Karpas-422 (cell line): ENCODE measurements at places on chromosomes 13 and 19. TPM values are rescaled to one million over a fixed set of nuclear protein-coding genes. Genes with fewer than 3 reads are reported as not detected.

DNA sequence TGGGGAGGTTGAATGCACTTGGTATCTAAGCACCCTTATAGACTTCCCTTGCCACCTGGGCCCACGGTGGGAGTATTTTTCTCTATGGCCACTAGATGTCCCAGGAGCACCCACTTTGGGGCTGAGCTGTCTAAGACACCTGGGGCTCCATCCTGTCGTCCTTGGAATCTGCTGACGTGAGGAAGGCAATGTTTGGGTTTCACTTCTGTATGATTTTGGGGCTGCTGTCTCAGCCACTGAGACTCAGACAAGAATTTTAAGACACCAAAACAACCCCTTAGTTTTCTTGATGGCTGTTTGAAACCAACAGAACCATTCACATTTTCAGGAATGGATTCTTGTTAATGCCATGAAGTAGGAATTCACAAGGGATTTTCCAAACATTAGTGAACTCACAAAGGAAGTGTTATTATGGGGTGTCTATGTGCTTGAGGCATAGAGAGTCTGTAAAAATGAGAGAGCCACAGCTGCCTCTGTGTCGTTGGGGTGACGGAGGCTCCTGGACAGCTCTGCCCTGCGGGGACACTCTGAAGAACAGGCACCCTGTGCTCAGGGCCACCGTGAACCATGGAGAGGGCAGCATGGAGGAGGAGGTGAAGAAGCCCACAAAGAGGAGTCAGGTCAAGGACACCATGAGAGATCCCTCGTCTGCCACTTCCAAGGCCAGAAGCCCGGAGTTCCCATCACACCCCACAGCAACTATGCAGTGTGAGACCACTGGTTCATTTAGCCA is 106.8 kb upstream of the SPATA13 start:
- DNase-seq: peak; percentile 86

DNA sequence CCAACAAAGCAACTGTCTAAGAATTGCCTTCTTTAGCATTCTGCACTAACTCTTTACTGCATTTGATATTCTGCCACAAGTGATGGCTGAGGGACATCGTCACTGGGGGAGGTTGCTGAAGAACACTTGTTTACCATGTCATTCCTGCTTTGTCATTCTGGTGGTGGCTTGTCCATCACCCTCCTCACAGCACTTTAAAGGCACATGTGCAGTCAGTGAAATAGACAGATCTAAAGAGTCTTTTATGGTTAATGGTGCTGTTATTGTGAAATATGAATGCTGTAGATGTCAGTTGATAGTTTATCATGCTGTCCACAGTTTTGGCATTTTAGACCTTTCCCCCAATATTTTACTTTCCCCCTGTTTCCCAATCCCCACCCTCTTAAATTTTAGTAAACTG is 120.9 kb upstream of the TSC22D1 start:
- no peak for DNase-seq

GRCh38 chr13:104759069-104759468 is 1692.9 kb upstream of the SLC10A2 start:
- no peak for DNase-seq

DNA sequence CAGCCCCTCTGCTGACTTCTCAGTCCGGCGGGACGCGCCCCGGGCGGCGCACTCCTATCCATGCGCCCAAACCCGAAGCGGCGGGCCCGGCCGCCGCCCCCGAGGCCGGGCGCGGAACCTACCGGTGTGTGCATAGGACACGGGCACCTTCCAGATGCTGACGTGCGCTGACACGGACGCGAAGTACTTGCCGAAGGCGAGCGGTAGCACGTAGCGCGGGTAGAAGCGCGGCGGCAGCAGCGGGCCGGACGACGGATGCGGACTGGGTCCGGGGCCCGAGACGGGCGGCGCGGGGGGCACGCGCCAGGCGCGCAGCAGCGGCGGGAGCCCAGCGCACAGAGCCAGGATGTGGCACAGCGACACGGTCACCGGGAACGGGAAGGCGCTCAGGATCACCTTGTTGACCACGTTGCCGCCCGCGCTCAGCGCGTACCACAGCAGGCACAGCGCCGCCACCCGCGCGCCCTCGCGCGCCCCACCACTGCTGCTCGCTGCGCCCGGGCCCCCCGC is 338 bp downstream of the SLC35E1 start:
- peak; percentile 69 for DNase-seq

Gene SIGLEC12
- total RNA-seq: not detected in 2 replicates

Gene TNNT1
- 10.4 and 39.0 TPM in 2 replicates for total RNA-seq

DNA sequence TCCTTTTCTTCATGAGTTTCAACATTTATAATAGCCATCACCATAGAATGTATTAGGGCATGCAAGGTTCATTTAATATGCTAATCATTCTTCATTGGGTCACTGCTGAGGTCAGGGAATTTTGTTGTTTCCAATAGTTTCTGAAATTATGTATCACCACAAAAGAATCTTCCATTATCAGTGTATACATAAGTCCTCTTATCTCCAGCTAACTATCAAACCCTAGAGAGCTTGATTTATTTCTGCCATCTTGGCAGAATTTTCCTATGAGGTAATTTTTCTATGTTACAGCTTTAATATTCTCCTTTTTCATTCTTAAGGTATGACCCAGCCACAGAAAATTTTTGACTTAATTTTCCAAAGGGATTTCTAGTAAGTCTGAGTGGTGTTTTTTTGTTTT is 415.0 kb upstream of the SLITRK1 start:
- DNase-seq: no peak

- no peak for DNase-seq
Observed at GRCh38 chr19:46974181-46974580, 45.5 kb upstream of the NPAS1 start.

Gene LSR
- total RNA-seq: 0.63 and 1.2 TPM in 2 replicates

Gene DMWD
- total RNA-seq: 37.8 and 61.3 TPM in 2 replicates

Gene ALDH16A1
- total RNA-seq: 15.9 and 83.3 TPM in 2 replicates

GRCh38 chr13:22945321-22946226 is 235.2 kb upstream of the SGCG start:
- no peak for DNase-seq

Gene F2RL3
- total RNA-seq: not detected in 2 replicates

DNA sequence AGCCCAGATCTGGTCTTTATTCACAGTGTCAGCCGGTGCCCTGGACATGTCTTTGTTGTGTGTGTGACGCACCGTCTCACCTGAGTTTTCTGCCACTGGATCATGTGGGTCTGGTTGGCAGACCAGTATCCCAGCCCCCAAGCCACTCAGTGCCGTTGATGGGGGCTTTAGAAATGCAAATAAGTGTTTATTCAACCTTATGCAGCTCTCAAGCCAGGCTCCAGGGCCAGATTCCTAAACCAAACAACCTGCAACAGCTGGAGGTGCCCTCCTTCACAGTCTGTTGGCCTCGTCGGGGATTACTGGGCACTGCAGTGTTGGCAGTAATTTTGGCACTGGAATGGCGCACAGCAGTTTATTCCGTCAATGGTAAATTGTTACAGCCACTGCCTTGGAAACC is 21.6 kb downstream of the FAM124A start:
- DNase-seq: no peak

Gene ANKRD24
- 0.71 and 1.1 TPM in 2 replicates for total RNA-seq

DNA sequence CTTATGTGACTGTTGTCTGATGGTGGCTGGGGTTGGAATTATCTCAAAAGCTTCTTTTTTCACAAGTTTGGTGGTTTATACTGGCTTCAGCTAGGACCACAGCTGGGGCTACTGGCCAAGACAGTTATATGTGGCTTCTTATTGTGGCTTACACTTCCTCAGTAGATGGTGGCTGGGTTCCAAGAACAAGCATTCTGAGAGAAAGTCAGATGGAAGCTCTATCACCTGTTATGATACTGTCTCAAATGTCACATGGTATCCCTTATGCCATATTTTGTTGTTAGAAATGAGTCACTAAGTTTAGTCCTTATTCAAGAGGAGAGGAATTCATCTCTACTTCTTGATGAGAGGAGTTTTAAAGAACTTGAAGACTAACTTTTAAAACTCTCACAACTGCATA is 41.6 kb downstream of the NDFIP2 start:
- DNase-seq: no peak

- DNase-seq: no peak
Observed at GRCh38 chr13:43787997-43788396, 1.2 kb upstream of the ENOX1 start.

DNA sequence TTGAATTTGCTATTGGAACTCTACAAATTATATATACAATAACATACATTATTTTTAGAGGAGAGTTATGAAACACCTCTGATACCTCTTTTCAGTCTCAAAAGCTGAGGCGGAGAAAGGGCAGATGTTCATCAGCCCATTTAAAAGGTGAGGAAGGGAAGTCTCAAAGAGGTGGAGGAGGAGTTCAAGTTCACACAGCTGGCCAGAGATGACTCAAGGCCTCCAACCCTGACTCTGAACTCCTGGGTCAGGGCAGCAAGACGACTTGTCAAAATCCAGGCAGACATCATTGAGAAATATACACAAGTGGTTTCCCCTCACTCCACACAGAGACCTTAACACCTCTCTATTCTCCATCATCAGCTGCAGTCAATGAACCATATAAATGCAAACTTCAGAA is 2.1 kb downstream of the SIAH3 start:
- no peak for DNase-seq

GRCh38 chr13:39770221-39771090 is 115.0 kb downstream of the COG6 start:
- no peak for DNase-seq

Gene TSHZ3
- not detected in 2 replicates for total RNA-seq

DNA sequence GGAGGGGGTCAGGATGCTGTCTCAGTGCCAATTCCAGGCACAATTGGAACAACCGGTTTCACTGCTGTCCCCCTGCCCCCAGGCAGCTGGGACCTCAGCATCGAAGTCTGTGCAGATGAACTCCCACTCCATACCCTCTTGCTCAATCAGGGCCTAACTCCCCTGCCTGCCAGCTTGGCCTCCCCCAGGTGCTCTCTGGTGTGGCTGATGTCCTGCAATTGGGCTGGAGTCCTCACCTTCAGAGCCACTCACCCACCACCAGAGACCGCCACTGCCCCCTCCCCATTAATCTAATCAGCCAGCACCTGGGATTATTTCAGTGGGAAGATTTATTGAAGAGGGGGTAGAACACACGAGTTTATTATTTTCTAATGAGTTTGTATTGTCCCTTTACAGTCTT is 118.8 kb downstream of the MIPEP start:
- no peak for DNase-seq

GRCh38 chr13:44609137-44609536 is 33.0 kb upstream of the TSC22D1 start:
- peak; percentile 41 for DNase-seq

Gene MED26
- total RNA-seq: 15.0 and 23.7 TPM in 2 replicates

Gene LRRC4B
- total RNA-seq: not detected in 2 replicates

Gene NHLRC3
- total RNA-seq: 30.1 and 52.4 TPM in 2 replicates

DNA sequence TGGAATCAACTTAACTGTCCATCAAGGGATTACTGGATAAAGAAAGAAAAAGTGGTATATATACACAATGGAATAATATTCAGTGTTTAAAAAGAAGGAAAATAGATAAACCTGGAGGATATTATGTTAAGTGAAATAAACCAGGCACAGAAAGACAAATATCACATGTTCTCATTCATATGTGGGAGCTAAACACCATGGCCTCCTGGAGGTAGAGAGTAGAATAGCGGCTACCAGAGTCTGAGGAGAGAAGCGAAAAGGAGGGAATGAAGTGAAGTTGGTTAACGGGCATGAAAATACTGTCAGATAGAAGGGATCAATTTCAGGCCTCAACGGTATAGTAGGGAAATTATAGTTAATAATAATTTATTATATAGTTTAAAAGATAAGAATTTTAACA is 147.5 kb upstream of the OBI1 start:
- DNase-seq: peak; percentile 43

DNA sequence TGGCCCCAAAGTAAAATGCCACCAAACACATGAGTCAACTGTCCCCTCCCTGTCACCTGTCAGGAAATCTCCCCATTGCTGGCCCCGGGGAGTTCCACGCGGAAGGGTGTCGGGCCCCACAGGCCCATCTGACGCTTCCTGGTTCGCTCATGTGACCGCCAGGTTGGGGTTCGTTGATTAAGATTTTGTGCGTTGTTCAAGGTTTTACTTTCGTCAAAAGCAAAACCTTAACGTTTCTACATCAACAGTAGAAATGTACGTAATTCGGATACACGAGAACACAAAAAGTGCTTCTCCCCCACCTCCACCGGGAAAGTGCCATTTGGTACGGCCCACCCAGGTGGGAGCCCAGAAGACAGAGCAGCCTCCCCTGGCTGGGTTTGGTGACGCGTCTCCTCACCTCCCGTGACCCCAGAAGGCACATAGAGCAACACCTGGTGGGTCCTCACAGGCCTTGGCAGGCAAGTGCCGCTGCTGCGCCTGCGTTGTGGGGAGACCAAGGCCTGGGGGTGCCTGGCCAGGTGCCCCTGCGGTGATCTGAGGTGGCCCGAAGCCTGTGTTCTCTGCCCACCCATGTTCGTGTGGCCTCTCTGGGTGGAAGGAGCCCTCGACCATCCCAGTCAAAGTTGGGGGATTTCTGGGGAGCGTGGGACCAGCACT is 161.6 kb downstream of the KDM4B start:
- peak; percentile 91 for DNase-seq

DNA sequence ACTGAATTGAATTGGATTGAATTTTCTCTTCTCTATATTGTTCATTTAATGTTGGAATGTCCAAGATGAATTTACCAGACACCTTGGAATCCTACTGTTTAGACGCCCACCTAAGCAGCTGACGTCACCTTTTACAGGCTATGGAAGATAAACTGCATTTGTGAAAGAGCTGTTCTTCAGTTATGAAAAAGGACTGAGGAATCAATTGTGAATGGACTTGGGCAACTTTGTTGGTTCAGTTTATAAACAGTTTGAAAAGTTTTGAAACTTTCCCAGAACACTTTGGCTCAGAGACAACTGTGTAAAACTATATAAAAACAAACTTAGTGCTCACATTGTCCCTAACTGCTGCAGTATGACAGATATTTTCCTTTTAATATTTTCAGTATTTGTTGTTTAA is 590.8 kb upstream of the SPRY2 start:
- DNase-seq: no peak

- no peak for DNase-seq
Observed at GRCh38 chr19:49718991-49719390, 28.1 kb downstream of the CPT1C start.

GRCh38 chr19:55693336-55693974 is 18.4 kb downstream of the EPN1 start:
- DNase-seq: no peak

Gene KCNC3
- total RNA-seq: 10.8 and 18.1 TPM in 2 replicates

- DNase-seq: no peak
Observed at GRCh38 chr19:7515645-7516151, at the start of gene ZNF358. Gene ZNF358, plus strand, starts transcription at chr19:7516103. Its CDS starts 3,140 bp downstream, at chr19:7519243.

Gene FZR1
- total RNA-seq: 22.8 and 41.6 TPM in 2 replicates

Gene PLVAP
- 0.22 and 0.41 TPM in 2 replicates for total RNA-seq

DNA sequence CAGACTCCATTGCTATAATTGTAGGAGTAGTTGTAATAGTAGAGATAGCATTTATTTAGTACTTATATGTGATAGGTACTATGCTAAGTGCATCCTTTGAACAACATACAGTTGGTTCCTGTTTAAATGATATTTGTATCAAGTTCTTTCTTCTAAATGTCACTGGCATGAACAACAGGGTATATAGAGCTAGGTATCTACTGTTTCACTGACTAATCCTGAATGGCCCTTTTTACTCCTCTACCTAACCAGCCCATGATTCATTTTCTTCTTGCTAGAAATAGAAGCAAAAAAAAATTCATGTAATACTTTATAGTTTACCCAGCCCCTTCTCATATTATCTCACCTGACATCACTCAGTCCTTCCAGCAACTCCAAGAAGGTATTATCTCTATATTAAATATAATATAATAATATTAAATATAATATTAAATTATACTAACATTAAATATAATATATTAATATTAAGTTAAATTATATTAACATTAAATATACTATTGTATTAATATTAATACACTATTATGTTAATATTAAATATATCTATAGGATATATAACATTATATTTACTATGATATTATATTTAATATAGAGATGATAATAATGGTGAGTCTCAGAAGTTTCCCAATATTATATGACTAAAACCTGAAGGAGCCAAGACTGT is 74.2 kb downstream of the FRY start:
- no peak for DNase-seq

Gene ZNF490
- 13.2 and 14.2 TPM in 2 replicates for total RNA-seq
